Astrocyte of the spinal cord (primary cell): ENCODE measurements at places on chromosomes 6 and 20.

- DNase-seq = peak; percentile 36
Measured at GRCh38 chr6:74596588-74596987, 609.3 kb downstream of the COL12A1 start.

GRCh38 chr6:87697581-87698546 lies 4.2 kb downstream of the AKIRIN2 start:
- DNase-seq = peak; percentile 90

DNA sequence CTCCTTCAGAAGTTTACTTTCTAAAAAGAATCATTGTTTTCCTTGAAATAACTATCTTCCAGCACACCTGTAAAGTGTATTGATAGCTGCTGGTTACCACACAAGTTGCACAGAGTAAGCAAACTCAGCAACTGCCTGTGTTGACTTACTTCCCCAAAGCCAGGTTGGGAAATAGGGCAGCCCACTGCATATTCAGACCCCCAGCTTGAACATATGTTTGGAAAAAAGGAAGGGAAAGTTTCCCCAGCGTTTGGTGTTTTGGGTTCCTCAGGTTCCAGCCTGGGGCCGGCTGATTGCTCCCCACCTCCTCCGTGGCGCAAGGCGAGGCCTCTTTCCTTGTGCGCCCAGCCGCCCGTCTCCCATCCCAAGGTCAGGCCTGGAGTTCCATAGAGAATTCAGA lies 70.1 kb upstream of the QKI start:
- DNase-seq = no peak

DNA sequence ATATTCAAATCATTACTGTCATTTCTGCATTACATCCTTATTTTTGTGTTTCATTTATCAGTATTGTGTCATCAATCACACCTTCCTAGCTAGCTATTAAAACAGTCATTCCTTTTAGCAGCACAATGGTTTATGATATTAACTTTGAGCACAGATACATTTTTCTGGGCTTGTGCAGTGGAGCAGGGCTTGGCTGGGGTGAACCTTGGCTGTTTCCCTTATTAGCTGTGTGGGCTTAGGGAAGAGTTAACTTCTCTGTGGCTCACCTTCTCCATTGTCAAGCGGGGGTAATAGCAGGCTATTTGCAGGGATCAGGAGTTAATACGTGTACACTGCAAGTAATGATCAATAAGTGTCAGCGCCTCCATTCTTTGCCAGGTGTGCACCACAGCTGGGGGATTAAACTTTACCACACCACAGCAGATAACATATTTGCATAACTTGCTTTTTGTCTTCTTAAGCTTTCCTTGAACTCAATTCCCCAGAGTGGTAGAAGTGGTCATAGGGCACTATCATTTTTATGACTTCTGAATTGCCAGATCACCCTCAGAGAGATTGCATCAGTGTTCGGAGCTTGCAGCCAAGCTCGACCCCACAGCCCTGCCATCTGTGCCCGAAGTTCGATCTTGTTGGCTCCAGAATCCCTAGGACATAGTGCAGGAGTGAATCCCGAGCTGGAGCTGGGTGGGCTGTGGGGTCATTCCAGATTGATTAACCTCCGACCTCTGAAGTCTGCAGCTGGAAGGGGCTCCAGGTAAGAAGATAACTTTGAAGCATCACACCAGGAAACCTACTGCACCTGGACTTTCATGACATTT lies 1.5 kb upstream of the PYGB start:
- no peak for DNase-seq

DNA sequence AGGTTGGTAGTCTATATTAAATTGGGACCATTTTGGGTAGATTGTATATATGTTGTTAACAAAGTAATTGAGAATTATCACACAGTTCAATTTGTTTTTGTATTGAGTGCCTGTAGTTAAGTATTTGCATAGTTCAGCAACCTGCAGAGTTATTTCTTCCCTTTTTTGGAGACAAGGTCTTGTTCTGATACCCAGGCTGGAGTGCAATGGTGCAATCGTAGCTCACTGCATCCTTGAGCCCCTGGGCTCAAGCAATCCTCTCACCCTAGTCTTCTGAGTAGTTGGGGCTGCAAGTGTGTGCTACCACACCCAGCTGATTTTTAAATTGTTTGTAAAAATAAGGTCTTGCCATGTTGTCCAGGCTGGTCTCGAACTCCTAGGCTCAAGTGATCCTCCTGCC lies 250.5 kb downstream of the UTRN start:
- no peak for DNase-seq

- DNase-seq = peak; percentile 19
Measured at GRCh38 chr6:74333406-74333805, 637.4 kb downstream of the CD109 start.

DNA sequence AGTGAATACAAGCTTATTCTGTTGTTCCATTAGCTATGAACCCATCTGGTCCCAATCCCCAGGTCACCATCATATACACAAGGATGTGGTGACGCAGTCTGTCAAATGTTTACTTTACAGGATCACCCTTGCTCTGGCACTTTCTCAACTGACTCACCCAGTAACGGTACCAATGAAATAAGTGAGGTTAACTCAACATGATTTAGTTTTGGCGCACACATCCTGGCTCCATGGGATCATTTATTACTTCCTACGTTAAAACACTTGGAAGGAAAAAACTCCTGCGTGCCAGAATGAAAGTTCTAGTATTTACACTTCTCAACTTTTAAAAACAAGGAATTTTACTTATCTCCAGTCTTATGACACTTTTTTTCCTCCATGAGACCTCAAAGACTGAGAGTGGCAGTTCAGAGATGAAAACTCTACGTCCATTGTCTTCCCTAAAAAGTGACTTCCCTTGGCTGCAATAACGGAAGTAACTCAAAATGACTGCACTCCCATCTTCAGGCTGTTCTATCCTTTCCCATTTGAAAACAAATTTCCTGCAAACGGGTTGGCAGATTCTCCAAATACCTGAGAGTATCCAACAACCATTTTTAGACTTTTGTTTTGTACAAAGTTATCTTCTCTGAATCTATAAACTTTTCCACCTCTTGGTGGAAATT lies 15.9 kb downstream of the AGPAT4 start:
- peak; percentile 97 for DNase-seq

GRCh38 chr20:9989066-9989724 lies 45.6 kb upstream of the ANKEF1 start:
- peak; percentile 82 for DNase-seq

GRCh38 chr6:16277101-16277981 lies 39.0 kb downstream of the GMPR start:
- peak; percentile 90 for DNase-seq

- no peak for DNase-seq
Measured at GRCh38 chr20:31684153-31685015, 38.3 kb downstream of the BCL2L1 start.

- DNase-seq = peak; percentile 39
Measured at GRCh38 chr20:58538752-58539151, 23.6 kb upstream of the APCDD1L start.

- DNase-seq = no peak
Measured at GRCh38 chr20:16317445-16318362, 255.5 kb downstream of the KIF16B start.

DNA sequence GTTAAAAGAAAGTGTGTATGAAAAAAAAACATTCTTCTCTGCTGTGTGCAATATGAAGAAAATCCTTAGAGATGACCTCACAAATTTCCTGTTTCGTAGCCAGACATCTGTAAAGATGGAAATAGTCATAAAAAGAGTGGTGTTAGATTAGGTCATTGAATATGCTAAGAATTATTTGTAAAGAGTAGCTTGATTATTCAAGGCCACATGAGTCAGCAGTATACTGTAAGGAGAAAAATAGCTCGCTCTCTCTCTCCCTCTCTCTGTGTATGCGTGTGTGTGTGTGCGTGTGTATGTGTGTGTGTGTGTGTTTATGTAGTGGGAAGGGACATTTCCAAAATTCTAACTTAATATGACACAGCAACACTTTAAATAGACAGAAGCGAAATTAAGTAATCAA lies 78.8 kb downstream of the PTCHD4 start:
- peak; percentile 79 for DNase-seq

DNA sequence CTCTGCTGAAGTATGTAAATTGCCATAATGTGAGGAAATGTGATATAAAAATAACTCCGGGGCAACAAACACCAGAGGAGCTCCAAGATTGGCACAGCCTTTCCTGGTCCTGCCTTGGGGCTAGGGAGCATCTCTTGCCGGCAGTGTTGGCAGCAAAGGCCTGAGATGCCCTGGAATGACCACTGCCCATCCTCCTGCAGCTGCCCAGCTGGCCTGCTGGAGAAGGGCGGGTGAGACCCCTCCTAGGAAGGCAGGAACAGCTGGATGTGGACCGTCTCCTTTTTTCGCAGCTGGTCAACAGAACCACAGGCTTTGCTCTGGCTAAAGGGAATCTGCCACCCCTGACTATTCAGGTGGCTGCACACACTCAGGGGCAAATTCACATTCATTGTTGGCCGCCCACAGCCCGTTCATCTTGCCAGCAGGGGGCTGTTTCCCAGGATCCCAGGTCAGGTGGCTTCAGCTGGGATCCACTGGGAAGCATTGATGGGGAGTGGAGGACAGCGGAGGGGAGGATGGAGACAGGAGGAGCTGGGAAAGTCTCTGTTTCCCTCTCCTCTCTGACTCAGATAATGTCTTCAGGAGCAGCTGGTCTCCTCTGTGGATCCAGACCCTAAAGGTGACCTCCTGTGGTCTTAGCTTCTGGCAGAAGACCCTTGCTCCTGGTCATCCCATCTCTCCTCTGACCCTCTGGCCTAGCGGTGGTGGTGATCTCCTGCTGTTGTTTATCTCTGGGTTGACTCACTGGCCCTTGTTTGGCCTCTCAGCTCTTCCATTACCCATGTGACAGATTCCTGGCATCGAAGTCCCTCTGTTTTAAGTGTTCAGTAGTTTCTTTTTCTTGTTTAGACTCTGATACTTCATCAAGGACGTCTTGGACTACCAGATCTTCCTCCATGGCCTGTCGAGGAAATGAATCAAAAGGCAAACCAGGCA lies 336.7 kb downstream of the DHX35 start:
- DNase-seq = no peak

DNA sequence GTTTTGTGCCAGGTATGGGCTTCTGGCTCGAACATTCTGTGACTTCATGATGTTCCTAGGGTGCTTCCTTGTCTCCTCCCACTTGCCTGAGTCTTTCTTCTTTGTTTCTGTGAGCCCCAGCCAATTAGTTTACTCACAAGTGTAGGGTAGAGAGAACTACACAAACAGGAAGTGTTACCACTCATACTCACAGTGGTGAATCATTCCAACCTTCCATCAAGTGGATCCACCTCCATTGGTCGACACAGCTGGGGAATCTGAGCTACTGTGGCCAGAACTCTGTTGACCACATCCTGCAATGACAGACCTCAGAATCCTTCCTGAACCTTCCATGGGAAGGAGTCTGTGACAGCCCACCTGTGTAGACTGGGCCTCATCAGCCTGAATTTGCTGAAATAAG lies 76.8 kb downstream of the UNC5CL start:
- DNase-seq = peak; percentile 87

- DNase-seq = no peak
Measured at GRCh38 chr20:58876437-58876836, 23.9 kb downstream of the GNAS start.

DNA sequence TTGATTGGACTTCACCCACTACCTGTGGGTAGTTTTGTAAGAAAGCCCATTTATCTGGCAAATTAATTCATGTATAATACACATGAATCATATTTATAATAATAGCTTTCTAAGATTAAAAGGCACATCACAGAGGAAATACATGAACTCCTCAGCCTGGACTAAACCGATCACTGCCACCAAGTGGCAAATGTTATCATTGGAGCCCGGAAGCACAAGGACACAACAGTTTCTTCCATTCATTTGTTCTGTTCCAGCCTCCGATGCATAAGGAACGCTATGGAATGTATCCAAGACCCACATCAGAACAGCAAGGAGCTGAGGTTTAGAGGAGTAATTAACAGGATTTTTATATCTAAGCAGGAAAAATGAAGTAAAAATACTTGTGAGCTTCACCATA lies 13.9 kb upstream of the IPCEF1 start:
- DNase-seq = peak; percentile 47

DNA sequence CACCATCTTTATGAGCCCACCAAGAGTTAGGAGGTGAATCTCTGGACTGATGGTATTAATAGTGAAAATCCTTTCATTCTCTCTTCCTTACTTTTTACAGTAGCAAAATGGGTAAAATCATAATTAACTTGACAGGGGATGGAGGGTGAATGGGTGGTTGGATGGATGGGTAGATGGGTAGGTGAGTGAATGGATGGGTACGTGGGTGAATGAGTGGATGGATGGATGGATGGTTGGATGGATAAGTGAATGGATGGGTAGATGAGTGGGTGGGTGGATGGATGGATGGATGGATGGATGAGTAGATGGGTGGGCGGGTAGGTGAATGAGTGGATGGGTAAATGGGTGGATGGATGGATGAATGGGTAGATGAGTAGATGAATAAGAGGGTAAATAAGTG lies 63.2 kb downstream of the BMP7 start:
- DNase-seq = no peak

- no peak for DNase-seq
Measured at GRCh38 chr20:40754339-40754943, 65.4 kb upstream of the MAFB start.

- no peak for DNase-seq
Measured at GRCh38 chr20:56945901-56946300, 316.8 kb downstream of the TFAP2C start.

DNA sequence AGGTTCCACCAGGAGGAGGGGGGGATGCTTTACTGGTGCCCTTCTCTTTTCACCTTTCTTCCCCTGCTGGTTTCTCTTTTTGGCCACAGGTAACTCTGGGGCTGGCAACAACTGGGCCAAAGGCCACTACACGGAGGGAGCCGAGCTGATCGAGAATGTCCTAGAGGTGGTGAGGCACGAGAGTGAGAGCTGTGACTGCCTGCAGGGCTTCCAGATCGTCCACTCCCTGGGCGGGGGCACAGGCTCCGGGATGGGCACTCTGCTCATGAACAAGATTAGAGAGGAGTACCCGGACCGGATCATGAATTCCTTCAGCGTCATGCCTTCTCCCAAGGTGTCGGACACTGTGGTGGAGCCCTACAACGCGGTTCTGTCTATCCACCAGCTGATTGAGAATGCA lies 4.4 kb downstream of the TUBB1 start:
- DNase-seq = no peak

- peak; percentile 85 for DNase-seq
Measured at GRCh38 chr6:131914967-131915751, 36.0 kb downstream of the CCN2 start.

DNA sequence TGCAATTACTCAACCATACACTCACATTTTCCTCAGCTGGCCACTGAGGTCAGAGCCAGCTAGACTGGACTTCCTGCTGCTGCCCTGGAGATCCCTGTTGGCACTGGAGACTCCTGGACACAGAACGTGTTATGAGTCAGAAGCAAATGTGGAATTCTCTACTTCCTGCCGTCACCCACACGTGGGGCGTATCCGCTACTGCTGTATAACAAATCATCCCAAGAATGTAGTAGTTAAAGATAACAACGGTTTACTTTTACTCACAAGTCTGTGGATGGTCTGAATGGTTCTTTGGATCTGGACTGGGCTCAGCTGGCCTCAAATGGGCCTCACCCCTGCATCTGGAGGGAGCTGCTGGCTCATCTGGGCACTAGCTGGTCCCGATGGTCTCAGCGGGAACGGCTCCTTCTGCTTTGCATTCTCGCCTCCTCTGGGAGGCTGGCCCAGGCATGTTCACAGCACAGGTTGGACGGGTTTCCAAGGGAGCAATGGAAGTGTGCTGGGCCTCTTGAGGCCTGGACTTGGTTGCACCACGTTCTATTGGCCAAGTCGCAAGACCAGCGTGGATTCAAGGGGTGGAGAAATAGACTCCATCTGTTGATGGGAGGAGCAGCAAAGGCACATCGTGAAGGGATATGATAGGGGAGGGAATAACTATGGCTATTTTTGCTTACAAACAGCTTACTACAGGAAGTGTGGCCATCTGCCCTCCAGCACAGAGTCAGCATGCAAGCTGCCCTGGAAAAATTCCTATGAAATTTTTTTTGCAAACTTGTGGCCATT lies 118.5 kb downstream of the SNX5 start:
- DNase-seq = peak; percentile 97

GRCh38 chr20:62382306-62383198 lies 4.4 kb upstream of the RPS21 start:
- peak; percentile 72 for DNase-seq
